Aorta (tissue), 5 donors: ENCODE measurements at places on chromosomes 11 and 22. TPM values are rescaled to one million over a fixed set of nuclear protein-coding genes. Genes with fewer than 3 reads are reported as not detected.

Gene DDX25
- total RNA-seq, result not detected

Gene ABCG4
- 0.75 TPM for total RNA-seq

- DNase-seq, result no peak
- H3K27ac ChIP-seq, result no peak overlapping the region
- no peaks in the 10 kb centered on the region for H3K4me1 ChIP-seq
- H3K36me3 ChIP-seq, result no peaks in the 10 kb centered on the region
- H3K4me3 ChIP-seq, result no peak overlapping the region
These were observed 223.8 kb downstream of the CTTN start for GRCh38 chr11:70622091-70622490.

GRCh38 chr11:108890482-108891105 lies 225.7 kb downstream of the DDX10 start:
- no peaks in the 10 kb centered on the region for H3K36me3 ChIP-seq
- no peak overlapping the region for H3K4me3 ChIP-seq
- no peaks in the 10 kb centered on the region for H3K27me3 ChIP-seq
- no peak overlapping the region for H3K27ac ChIP-seq
- no peak for DNase-seq

Gene NAALAD2
- total RNA-seq, result 0.42 TPM

GRCh38 chr11:64762277-64762673 lies 2.5 kb upstream of the PYGM start:
- no peaks in the 10 kb centered on the region for H3K27me3 ChIP-seq
- H3K4me1 ChIP-seq, result no peaks in the 10 kb centered on the region
- DNase-seq, result no peak

Gene SAAL1
- total RNA-seq, result 9.3 TPM

DNA sequence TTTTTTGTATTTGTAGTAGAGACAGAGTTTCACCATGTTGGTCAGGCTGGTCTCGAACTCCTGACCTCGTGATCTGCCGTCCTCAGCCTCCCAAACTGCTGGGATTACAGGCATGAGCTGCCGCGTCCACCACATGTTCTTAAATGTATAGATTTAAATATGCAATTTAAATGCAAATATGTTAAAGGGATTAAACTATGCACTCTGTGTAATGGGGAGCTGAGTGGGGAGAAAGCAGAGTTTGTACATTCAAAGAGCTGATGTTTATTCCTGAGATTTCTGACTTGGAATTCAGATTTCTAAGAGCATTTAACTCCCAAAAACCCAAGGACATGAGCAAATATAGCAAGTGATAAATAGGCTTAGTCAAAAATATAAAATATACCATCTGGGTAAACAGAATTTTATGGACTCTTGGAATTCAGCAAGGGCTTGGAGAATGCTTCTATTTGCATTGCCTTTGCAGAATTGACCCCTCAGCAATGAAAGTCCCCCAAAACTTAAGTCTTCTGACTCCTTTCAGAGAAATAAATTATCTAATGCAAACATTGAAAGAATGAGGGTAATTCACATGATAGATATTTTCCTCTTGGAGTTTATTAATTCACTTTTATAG lies 170.6 kb downstream of the LUZP2 start:
- DNase-seq, result no peak
- H3K4me1 ChIP-seq, result no peaks in the 10 kb centered on the region
- no peak overlapping the region for H3K4me3 ChIP-seq

GRCh38 chr11:133175103-133175502 lies 357.2 kb downstream of the OPCML start:
- no peaks in the 10 kb centered on the region for H3K4me1 ChIP-seq
- H3K36me3 ChIP-seq, result no peaks in the 10 kb centered on the region
- H3K4me3 ChIP-seq, result no peak overlapping the region
- no peak overlapping the region for H3K27ac ChIP-seq
- no peaks in the 10 kb centered on the region for H3K27me3 ChIP-seq

Gene SMTNL1
- not detected for total RNA-seq

GRCh38 chr11:74683279-74683871 lies 47.9 kb downstream of the CHRDL2 start:
- no peak overlapping the region for H3K27ac ChIP-seq
- H3K4me1 ChIP-seq, result no peaks in the 10 kb centered on the region
- H3K27me3 ChIP-seq, result no peaks in the 10 kb centered on the region
- no peaks in the 10 kb centered on the region for H3K36me3 ChIP-seq

Gene LRRC10B
- 2.8 TPM for total RNA-seq

- peak; percentile 22 for DNase-seq
- H3K27ac ChIP-seq, result no peak overlapping the region
- no peak overlapping the region for H3K4me3 ChIP-seq
- peaks cover 6% of the 10 kb centered on the region for H3K36me3 ChIP-seq
- no peaks in the 10 kb centered on the region for H3K4me1 ChIP-seq
- no peaks in the 10 kb centered on the region for H3K27me3 ChIP-seq
These were observed 15.3 kb upstream of the DGCR8 start for GRCh38 chr22:20064545-20065262.

Gene TMEM45B
- total RNA-seq, result 0.72 TPM

- no peaks in the 10 kb centered on the region for H3K27me3 ChIP-seq
- H3K4me1 ChIP-seq, result no peaks in the 10 kb centered on the region
- H3K36me3 ChIP-seq, result no peaks in the 10 kb centered on the region
- no peak overlapping the region for H3K4me3 ChIP-seq
These were observed 621 bp downstream of the KCNC1 start for GRCh38 chr11:17734986-17735817.

GRCh38 chr11:44307340-44308099 lies 2.4 kb downstream of the ALX4 start:
- H3K27me3 ChIP-seq, result no peaks in the 10 kb centered on the region
- DNase-seq, result no peak
- no peaks in the 10 kb centered on the region for H3K4me1 ChIP-seq
- no peak overlapping the region for H3K27ac ChIP-seq
- no peaks in the 10 kb centered on the region for H3K36me3 ChIP-seq
- no peak overlapping the region for H3K4me3 ChIP-seq

DNA sequence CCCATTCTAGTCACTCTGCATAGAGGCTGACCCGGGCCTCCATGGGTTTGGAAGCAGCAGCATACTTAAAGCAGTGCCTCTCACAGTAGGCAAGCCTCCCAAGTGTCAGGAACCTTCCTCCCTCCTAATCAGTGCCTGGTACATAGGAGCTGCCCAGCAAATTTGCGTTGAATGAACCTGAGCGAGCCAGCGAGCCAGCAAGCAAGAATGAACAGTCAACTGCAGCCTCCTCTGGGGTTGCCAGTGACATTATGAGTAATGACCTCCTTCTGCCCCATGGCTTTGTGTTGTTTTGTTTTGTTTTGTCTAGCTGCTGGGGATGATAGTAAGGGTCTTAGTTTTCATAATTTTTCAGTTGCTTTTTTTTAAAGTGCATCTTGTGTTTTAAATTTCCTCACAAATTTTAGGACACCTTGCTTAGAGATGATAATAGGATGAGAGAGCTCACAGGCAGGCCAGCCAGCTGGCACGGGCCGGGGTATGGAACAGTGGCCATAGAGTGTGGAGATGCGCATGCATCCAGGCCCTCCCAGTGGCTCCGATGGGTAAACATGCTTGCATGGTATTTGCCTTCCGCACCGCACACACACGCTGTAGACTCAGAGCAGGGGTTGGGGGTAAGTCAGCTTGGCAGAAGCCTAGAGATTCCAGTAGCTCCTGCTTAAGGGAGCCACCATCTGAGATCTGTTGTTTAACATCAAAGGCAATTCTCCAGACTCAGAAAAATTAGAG lies 36.1 kb downstream of the TTC12 start:
- H3K27me3 ChIP-seq, result no peaks in the 10 kb centered on the region
- DNase-seq, result no peak
- no peak overlapping the region for H3K27ac ChIP-seq

DNA sequence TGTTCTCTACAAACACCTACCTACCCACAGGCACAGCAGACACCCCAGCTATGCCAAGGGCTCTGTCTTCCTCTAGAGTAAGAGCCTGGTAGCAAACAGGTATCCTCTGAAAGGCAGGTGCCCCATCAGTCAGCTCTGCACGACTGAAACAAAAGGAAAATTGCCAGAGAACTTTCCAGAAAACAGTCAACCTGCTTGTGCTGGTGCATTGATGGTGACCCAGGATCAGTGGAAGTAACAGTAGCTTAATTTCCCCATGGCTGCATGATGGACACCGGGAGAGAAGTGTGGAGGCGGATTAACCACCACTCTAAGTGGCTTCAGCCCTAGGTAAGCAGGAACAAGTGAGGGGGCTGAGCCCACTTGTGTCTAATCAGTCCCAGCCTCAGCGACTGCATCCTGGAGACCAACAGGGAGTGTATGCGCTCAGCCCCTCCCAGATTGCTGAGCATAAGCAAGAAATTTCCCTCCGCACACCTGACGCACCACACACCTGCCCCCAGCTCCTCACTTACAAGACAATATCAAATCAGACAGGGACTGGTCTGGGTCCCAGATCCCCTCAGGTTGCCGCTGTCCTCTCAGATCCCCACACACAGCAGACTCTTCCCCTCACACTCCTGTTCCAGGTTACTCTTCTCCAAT lies 70.7 kb upstream of the IGLL5 start:
- H3K36me3 ChIP-seq, result no peaks in the 10 kb centered on the region
- DNase-seq, result no peak
- no peaks in the 10 kb centered on the region for H3K27me3 ChIP-seq
- no peak overlapping the region for H3K4me3 ChIP-seq

Gene SEPTIN5
- total RNA-seq, result 32.5 TPM

Gene FOLR2
- total RNA-seq, result 27.7 TPM

Gene FXYD2
- total RNA-seq, result 1.1 TPM

- H3K4me3 ChIP-seq, result no peak overlapping the region
- no peaks in the 10 kb centered on the region for H3K27me3 ChIP-seq
These were observed 57.8 kb upstream of the FIBIN start for GRCh38 chr11:26936109-26936508.

DNA sequence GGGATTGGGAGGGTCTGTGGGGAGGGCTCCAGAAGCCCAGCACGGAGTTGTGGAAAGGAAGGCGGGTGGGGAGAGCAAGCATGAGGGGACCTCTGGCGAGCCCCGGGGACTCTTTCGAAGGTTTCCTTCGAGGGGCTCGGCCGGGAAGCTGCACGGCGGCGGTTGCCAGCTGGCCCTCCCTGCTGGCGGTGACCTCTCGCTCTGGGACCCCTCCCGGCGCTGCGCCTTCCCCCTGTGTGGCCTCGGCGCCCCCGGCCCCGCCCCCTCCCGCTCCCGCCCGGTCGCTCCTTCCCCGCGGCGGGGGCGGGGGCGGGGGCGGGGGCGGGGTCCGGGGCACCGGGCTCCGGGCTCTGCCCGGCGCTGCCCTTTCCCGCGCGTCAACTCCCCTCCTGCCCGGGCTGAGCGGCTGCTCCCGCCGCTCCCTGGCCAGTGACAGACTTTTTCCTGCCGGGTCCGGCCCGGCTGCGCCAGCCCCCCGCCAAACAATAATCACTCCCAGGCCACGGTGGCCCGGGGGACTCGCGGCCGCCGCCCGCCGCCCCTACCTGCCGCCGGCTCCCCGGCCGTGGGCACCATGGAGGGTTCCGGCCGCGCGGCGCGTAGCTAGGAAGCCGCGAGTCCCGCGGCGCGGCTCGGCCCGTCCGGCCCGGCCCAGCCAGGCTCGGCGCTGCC lies 941 bp downstream of the CLCF1 start:
- no peaks in the 10 kb centered on the region for H3K4me1 ChIP-seq
- H3K27me3 ChIP-seq, result no peaks in the 10 kb centered on the region
- peak overlapping the region; percentile 28 for H3K27ac ChIP-seq

- no peaks in the 10 kb centered on the region for H3K4me1 ChIP-seq
- H3K27me3 ChIP-seq, result no peaks in the 10 kb centered on the region
- no peaks in the 10 kb centered on the region for H3K36me3 ChIP-seq
- no peak overlapping the region for H3K4me3 ChIP-seq
These were observed 29.2 kb downstream of the TBX1 start for GRCh38 chr22:19789828-19790227.

- peaks cover 20% of the 10 kb centered on the region for H3K4me1 ChIP-seq
- no peak overlapping the region for H3K4me3 ChIP-seq
- DNase-seq, result no peak
- H3K27me3 ChIP-seq, result no peaks in the 10 kb centered on the region
- H3K27ac ChIP-seq, result peak overlapping the region; percentile 93
These were observed 17.1 kb upstream of the C11orf96 start for GRCh38 chr11:43925063-43925931.

Gene OR4A16
- not detected for total RNA-seq

DNA sequence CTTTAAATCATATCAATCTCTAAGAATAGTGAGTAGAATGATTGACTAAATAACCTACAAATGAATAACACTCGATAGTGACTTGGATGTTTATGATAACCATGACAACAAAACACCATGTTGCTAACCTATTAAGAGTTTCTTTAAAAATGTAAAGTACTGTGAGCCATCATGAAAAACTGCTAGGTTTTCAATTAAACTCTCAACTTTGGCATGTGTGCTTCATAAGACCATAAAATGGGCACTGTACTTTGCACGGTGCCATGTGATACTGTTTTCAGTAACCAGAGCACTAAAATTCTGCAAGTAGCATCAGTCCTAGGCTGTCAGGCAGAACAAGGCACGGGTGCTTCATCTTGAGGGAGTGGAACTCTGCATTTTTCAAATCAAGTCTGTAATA lies 96.2 kb upstream of the TRIM77 start:
- no peaks in the 10 kb centered on the region for H3K4me1 ChIP-seq
- DNase-seq, result no peak
- no peaks in the 10 kb centered on the region for H3K27me3 ChIP-seq
- H3K36me3 ChIP-seq, result no peaks in the 10 kb centered on the region

Gene UPK3A
- total RNA-seq, result not detected

Gene CSF2RB
- total RNA-seq, result 17.6 TPM

DNA sequence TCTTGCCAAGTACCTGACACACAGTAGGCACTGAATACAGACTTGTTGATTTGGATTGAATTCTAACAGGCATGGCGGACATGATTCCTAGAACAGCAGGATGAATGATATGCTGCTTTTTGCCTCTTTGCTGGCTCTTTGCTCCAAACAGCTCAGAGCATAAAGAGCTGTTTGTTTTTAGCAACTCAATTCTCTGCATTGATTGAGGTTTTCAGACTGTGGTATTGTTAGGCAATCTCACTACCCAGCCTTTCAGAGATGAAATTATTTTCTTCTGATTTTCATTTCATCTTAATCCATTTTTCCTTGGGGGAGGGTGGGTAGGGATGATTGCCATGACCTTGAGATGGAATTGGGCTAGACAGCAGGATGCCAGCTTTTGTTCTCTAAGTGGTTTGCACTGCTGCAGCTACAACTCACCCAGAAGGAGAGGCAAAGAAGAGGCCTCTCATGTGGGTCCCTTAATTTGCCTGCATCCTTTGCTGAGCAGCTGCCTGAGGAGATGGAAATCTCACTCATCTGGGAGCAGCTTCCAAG lies 20.5 kb downstream of the COA4 start:
- H3K27me3 ChIP-seq, result no peaks in the 10 kb centered on the region
- H3K36me3 ChIP-seq, result peaks cover 9% of the 10 kb centered on the region
- no peak for DNase-seq
- no peak overlapping the region for H3K27ac ChIP-seq

Gene USP28
- total RNA-seq, result 26.2 TPM

Gene B4GALNT4
- 3.2 TPM for total RNA-seq

GRCh38 chr11:130217133-130218031 lies 57.8 kb downstream of the ST14 start:
- DNase-seq, result no peak
- H3K36me3 ChIP-seq, result no peaks in the 10 kb centered on the region
- H3K27me3 ChIP-seq, result no peaks in the 10 kb centered on the region
- H3K4me3 ChIP-seq, result no peak overlapping the region
- H3K27ac ChIP-seq, result no peak overlapping the region
